ACHN (cell line): ENCODE measurements at places on chromosomes 16 and 17.

DNA sequence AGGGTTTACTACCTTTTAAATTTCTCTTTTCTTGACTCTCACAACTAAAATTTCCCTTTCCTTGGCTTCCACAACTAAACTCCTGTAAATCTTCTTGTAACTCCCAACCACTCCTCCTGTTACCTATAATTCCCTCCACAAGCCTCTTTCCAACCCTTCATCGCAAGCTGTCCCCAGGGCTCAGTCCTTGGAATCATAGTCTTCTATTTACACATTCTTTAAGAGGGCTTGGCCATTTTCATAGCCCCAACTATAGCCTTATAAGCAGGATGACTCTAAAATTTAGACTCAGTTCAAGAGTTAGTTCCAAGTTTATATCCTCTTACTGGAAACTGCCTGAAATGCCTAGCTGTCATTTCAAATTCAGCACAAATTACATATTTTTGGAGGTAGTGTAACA is 23.9 kb downstream of the GLG1 start:
- DNase-seq = no peak

DNA sequence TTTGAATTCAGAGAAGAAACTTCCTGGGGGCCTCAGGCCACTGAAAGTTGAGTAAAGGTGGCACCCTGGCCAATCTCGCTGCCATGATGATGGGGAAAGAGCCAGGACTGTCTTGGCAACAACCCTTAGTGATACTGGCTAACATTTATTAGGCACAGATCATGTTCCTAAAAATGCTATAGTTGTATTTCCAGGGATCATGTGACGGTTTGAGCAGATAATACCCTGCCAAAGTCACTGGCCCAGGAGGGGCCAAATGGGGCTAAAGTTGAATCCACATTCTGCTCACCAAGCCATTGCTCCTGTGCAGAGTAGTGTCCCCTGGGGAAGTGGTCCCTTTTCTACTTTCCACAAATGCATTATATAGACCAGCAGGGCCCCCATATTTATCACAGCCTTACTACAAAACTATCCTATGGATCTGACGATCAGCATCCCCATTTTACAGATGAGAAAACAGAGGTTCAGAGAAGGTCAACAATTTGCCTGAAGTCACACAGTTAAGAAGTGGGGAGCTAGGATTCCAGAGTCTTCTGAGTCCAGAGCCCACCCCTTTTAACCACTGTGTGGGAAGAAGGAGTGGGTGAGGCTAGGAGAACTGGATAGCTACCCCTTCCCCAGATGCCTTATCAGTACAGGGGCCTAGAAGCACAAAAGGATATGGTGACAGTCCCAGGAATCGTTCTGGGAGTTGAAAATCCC is 300.0 kb upstream of the IRX3 start:
- DNase-seq = no peak

- peak; percentile 71 for DNase-seq
These were observed at the start of gene MT1M for GRCh38 chr16:56632156-56632847. MT1M (plus strand) TSS chr16:56632659; CDS start chr16:56632732, 73 bp downstream.

GRCh38 chr16:19499006-19499405 is 22.9 kb downstream of the GDE1 start:
- no peak for DNase-seq

- peak; percentile 49 for DNase-seq
These were observed 15.1 kb downstream of the FAM117A start for GRCh38 chr17:49748791-49749190.

DNA sequence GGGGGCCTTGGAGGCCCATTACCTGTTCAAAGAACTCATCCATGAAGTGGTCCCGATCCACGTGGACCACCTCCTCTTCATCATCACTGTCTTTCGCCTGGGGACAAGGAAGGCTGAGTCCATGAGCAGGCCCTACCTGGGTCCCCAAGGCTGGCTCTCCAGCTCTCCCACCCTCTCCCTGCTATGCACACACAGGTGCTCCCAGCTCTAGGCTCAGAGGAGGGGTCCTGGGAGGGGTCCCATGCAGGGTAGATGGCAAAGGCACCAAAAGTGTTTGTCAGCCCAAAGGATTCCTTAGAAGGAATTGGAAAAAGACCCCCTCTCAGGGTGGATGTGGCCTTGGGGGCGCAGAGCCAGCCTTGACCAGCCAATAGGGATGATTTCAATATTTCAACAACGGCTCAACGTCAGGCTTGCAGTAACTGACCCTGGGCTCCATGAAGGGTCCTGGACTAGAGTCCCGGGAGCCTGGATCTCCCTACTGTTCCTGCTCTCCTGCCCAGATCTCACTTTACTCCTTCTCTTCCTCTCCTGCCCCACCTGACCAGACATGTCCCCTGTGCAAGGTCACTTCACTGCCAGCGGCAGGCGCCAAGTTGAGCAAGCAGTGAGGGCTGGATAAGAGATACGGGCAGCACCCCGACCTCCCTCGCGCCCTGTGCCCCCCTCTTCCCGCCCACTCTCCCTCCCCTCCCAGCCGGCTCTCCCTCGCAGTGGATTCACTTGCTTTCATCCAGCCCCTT is 8.8 kb downstream of the STX1B start:
- DNase-seq = no peak

DNA sequence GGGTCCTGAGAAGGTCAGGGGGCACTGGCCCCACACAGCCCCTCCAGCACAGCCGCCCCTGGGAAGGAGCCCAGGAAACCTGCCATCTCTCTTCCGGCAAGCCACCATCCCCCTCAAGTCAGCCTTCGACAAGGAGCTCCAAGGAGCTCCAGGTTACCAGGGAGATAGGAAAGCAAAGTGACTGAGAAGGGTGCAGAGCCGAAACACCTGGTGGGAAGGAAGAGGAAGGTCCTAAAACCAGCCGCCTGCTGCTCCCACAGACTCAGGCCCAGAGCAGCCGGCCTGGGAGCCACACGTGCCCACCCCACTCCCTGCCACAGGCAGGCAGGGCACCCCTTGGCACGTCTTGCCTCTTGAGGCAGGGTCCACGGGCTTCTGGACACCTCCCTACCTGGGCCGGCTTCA is 80.7 kb downstream of the TIMM22 start:
- DNase-seq = no peak

DNA sequence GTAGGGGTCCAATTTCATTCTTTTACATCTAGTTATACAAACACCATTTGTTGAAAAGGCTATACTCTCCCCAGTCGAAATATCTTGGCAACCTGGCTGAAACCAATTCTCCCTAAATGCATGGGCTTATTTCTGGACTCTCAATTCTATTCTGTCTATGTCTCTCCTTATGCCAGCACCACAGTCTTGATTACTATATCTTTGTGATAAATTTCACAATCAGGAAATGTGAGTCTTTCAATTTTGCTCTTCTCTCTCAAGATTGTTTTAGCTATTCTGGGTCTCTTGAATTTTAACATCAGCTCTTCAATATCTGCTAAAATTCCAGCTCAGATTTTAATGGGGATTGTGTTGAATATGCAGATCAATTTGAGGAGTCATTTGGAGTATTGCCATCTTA is 5.9 kb upstream of the TRIM25 start:
- no peak for DNase-seq

DNA sequence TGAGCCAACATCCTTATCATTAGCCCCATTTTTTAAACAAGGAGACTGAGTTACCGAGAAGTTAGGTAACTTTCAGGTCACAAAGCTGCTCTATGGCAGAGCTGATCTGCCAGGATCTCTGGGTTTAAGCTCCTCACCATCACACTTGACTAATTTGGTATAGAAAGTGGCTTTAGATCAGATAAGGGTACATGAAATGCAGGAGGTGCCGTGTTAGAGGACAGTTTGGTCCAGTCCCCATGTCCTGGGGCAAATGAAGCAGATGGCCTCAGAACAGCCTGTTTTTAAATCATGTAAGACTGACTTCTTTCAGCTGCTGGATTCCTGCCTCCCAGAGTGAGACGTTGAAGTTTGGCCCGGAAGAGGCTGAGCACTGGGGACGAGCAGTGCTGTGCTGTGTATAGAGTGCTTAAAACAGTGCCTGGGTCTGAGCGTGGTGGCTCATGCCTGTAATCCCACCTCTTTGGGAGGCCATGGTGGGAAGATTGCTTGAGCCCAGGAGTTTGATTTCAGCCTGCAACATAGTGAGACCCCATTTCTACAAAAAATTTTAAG is 187.0 kb upstream of the CACNG3 start:
- DNase-seq = no peak

- DNase-seq = no peak
These were observed 126.4 kb upstream of the SMURF2 start for GRCh38 chr17:64788286-64789060.

DNA sequence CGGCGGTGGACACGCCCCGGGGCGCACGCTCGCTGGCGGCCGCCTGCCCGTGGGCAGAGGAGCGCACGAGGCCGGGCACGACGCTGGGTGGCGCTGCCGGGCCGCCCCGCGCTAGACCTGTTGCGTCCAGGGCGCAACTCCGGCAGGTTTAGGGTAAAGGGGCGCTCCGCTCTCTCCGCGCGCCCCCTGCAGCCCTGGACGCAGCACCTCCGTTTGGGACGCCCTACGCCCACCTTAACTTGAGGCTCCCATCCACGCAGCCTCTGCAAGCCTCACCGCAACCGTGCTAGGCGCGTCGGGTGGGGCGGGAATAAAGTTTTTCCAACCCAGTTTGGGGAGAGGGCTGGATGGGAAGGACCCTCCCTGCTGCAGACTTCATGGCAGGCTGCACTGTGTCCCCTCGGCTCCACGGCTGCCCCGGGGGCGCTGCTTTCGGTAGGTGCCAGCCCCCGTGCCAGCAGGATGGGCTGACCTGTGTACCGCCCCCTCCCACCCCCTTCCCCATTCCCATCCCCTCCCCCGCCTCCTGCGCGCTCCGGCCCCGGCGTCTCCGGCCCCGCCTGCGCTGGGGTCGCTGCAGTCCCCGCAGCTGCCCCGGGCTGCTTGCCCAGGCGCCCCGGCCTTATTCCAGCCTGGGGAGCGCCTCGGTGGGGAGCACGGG is at the start of gene SYT17:
SYT17 (plus strand) TSS at position 531 of the 661 bp plus-strand sequence. CDS start 407 bp downstream, outside the sequence.
- peak; percentile 80 for DNase-seq

DNA sequence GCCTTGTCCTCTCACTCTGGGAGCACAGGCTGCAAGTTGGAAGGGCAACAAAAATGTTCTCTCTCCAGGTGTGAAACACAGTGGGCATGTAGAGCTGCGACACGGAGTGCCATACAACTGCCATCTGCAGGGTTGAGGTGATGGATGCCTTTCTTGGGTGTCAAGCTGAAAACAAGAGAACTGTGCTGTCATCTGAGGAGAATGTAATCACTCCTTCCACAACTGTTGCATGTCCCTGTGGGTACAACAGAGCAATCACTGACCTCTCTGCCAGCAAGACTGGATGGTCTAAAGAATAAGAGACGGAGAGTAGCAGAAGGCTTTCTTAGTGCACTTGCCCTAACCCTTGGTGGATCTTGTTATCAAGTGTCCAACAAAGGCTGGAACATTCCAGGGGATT is 29.2 kb downstream of the SLFN11 start:
- DNase-seq = no peak

- DNase-seq = peak; percentile 33
These were observed 163.5 kb downstream of the CCT6B start for GRCh38 chr17:34797720-34798119.

DNA sequence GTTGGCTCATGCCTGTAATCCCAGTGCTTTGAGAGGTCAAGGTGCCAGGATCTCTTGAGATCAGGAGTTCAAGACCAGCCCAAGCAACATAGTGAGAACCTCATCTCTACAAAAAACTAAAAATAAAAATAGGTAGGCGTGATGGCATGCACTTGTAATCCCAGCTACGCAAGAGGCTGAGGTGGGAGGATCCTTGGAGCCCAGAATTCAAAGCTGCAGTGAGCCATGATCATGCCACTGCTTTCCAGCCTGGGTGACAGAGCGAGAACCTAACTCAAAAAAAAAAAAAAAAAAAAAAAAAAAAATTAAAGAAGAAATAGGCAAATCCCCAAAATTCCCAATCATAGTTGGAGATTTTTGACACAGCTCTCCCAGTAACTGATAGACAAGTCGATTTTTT is 32.2 kb upstream of the SRCIN1 start:
- no peak for DNase-seq

DNA sequence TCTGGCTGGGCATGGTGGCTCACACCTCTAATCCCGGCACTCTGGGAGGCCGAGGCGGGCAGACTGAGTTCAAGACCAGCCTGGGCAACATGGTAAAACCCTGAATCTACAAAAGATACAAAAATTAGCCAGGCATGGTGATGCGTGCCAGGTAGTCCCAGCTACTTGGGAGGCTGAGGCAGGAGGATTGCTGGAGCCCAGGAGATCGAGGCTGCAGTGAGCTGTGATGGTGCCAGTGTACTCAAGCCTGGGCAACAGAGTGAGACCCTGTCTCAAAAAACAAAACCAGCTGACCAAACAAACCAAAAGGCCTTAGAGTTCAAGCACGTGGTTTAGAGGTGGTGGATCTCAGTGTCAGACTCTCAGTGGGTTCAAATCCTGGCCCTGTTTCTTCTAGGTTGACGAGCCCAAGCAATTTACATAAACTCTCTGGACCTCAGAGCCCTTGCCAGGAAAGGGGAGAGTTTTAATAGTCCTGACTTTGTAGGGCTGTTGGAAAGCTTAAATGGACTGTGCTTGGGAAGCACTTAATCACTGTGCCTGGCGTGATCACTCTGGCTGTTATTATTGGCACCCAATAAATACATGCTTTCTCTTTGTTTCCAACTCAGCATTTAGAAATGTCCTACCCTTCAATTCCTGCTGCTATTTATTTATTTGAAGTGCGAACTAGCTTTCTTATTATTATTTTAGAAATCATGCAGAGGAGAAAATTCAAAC is 44.7 kb downstream of the ABCC1 start:
- no peak for DNase-seq

GRCh38 chr16:12059216-12059769 is 82.8 kb downstream of the SNX29 start:
- DNase-seq = peak; percentile 47

DNA sequence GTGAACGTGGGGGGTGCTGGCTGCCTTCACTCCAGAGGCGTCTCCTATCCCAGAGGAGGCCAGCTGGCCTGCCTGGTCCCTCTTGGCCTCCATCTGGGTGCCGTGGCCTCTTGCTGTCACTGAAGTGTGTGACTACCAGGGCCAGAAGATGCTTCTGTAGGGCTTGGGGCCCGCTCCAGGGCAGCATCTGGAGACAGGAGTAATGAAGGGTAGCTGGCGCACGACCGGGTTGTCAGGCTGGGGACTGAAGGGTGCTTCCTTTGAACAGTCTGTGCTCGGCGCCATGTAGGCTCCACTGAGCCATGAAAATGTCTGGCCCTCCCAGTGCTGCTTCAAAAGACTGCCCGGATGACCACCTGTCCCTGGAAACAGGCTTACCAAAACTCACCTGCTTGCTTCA is 31.3 kb downstream of the ASIC2 start:
- DNase-seq = no peak

- DNase-seq = no peak
These were observed 555.4 kb upstream of the EEF2KMT start for GRCh38 chr16:5653041-5653440.

DNA sequence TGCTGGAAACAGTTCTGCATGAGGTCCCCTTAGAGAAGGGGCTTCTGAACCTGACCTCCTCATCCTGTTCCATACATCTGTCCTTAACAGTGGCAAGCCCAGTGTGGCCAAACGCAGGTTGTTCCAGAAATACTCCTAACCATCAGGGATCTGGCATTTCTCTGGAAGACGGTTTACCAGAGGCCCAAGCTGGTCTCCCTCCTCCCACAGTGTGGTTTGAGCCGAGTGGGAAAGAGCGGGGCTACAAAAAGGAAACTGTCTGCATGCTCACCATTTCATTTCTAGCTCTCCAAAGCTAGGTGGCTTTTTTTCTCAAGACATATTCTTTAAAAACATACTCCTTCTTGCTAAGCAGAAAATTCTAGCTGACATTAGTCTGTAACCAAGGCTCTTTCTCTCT is 6.0 kb downstream of the MXRA7 start:
- DNase-seq = no peak
